Astrocyte of the spinal cord (primary cell): ENCODE measurements at places on chromosomes 4 and X.

- DNase-seq: no peak
Observed at GRCh38 chr4:150976478-150977118, 38.5 kb downstream of the LRBA start.

- DNase-seq: no peak
Observed at GRCh38 chr4:172750910-172751309, 417.7 kb upstream of the GALNT7 start.

DNA sequence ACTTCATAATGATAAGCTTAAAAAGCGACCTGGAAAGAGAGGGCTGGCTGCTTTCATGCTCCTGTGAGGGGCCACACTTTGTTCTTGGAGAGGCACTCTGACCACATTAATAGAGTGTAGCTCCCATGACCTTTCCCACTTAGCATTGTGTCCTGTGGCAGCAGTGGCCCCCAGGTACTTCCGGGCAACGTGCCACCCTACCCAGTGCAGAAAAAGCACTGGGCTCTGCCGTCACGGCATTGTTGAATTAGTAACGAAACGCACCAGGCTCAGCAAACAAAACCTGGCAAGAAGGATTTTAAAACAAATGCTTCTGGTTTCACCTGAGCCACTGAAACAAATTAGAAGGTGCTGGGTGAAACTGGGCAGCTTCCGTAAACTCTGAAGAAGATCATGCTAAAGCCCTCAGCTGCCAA is 5.4 kb upstream of the SORBS2 start:
- no peak for DNase-seq

GRCh38 chr4:36209941-36210649 is 34.2 kb downstream of the ARAP2 start:
- no peak for DNase-seq

DNA sequence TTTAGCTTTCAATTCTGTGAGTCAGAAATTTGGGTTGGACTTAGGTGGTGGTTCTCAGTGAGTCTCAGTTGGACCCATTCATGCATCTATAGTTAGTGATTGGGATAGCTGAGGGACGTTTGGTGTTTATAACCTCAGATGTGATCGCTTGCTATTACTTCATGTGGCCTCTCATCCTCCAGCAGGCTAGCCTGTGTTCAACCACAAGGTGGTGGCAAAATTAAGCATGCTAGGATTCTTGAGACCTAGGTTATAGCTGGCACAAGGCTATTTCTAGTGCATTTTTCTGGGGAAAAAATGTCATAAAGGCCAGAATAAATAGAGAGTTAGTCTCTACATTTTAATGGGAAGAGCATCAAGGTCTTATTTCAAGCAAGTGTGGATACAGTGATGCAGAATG is 10.9 kb upstream of the GRPR start:
- DNase-seq: no peak

DNA sequence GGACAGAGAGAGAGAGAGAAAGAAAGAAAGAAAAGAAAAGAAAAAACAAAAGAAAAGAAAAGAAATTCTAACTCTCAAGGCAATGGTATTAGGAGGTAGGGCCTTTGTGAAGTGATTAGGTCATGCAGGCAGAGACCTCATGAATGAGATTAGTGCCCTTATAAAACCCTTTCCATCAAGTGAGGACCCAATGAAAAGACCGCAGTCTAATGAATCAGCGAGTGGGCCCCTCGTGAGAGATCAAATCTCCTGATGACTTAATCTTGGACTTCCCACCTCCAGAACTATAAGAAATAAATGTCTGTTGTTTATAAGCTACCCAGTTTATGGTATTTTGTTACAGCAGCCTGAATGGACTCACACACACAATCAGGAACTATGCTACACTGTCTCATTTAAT is 16.9 kb downstream of the AASDH start:
- DNase-seq: no peak

DNA sequence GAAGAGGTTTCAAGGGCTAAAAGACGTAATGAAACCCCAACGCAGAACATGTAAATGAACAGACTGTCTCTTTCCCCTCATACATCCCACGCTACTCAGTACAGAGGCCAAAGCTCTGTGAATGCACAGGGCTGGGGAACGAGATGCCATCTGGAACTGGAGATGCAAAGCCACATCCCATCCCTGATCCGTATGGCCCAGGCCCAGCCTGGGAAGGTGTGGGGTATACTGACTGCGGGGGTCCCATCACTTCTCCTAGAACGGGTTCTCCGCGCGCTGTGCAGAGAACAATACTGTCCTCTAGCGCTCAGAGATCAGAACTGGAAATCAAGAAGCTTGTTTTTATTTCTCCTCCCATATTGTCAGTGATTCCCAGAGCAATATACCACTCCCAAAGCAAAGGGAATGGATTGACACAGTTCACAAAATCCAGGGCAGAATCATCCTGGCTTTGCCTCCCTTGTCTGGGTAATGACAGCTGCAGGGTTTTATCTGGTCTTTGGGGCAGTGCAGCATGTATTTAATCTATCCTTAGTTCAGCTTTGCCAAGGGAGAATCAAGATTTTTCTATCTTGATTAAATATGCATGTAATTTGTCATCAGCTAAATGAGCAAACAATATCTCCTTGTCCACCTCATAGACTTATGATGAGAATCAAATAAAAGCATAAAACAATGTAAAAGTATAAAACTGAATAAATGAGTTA is 47.3 kb upstream of the TLR3 start:
- DNase-seq: peak; percentile 71

DNA sequence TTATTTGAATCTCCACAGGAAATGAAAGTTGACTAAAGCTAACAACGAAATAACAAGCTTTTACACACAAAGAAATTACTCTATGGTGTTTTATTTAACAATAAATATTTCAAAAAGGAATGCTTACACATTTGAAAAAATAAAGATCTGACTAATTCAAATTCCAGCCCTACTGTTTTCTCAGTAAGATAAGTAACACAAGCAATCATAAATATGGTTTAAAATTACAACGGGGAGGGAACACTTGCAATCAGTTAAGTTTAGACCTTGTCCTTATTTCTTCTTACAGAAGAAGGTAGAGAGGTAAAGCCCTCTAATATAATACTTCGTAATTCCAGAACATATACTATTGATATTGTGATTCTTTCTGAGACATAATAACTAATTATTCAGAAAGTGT is 158.5 kb downstream of the DHX15 start:
- no peak for DNase-seq

- DNase-seq: no peak
Observed at GRCh38 chr4:40916880-40917279, 167.1 kb downstream of the NSUN7 start.

DNA sequence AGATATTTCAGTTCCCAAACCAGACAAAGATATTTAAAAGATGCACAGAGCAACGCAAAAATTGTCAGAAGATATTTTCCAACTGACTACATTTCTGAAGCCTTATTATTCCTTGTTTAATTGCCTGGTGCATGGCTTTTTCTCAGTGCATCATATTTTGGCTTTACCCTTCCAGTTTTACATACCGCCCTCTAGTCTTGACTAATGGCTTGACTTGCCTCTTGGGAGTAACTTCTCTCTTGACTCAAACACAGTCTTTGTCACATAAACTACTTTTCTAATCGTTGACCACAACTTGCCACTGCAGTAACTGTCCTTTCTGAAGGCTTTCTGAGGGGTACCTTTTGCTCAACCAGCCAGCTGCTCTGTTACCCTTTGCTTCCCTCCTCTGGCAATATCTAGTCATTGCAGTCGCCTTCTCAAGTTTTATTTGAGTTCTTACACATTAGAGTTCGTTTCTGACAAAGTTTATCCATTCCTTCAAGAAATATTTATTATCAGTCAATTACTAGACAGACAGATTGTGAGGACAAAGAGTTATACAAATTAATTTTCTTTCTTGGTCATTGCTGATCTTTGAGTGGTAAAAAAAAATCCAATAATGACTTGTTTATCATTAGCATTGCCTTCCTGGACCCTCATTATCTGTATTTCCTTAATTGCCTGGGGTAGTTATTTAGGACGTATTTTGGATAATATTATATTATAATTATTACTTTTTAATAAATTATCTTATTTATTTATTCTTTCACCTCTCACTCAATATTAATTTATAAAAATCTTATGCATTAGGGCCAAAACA is 506.9 kb upstream of the PCDH10 start:
- peak; percentile 61 for DNase-seq

DNA sequence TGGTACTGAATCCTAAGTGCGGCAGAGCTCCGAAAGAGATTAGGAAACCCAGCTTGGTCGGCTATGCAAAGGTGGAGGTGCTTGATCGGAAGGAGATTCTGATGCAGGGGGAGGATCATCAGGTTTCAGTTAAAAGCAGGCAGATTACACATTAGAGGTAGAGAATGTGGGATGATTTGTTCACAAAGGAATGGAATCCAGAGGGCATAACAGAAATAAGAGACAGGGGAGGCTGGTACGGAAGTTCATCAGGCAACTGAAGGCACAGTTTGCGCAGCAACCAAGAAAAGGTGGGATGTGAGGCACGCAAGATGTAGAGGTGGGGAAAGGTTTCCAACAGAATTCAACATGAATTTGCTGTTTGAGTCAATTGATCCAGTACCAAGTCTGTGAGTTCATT is 424 bp upstream of the ZNF330 start:
- no peak for DNase-seq

DNA sequence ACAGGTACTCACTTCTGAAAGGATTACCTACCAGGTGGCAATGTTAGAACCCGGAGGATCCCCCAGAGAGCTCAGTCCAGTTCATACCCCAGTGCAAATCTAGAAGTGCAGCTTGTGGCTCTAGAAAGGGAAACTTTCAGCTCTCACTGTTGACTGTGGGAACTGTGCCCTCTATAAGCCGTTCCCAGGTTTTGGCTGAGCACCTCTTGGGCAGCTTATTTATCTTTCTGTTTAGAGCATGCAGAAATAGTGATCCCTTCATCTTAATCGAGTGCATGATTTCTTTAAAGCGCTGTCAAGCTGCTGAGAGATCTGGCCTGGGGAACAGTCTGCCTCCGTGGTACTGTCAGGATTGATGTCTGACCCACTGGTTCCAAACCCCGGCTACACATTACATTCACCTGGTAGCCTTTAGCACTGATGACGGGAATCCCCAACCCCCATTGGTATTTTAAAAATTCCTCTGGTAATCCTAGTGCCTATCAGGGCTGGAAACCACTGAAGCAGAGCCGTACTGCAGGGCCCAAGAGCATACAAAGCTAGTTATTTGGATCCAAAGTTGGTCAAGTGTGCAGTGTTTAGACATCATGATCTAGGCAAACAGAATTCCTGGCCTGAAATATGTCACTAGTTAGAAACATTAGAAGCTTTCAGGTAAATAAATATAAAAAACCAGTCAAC is 103.2 kb downstream of the KLHL8 start:
- DNase-seq: no peak

- DNase-seq: no peak
Observed at GRCh38 chr4:2824329-2824835, 19.3 kb upstream of the ADD1 start.

- no peak for DNase-seq
Observed at GRCh38 chr4:168880811-168881595, 129.1 kb downstream of the CBR4 start.

DNA sequence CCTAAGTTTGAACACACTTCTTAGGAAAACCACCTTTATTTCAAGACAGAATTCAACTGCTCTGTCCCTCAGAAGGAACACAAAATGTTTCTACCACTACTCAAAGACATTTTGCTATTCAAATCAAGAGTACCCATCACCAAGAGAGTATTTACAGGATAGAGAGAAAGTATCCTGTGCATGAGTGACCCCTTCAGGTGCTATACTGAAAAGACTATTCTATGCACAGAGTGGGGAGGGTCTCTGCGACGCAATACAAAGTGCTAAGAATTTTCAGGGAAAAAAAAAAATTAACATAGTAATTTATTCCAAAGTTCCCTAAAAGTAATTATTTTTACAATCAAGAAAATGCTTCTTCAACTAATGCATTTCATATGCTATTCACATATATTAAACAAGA is 346.4 kb upstream of the FAM241A start:
- no peak for DNase-seq
